Endothelial cell (in vitro differentiated cells): ENCODE measurements at places on chromosomes 3 and 15. TPM values are rescaled to one million over a fixed set of nuclear protein-coding genes. Genes with fewer than 3 reads are reported as not detected.

- DNase-seq = no peak
These were observed 23.1 kb upstream of the LEKR1 start for GRCh38 chr3:156802821-156803606.

DNA sequence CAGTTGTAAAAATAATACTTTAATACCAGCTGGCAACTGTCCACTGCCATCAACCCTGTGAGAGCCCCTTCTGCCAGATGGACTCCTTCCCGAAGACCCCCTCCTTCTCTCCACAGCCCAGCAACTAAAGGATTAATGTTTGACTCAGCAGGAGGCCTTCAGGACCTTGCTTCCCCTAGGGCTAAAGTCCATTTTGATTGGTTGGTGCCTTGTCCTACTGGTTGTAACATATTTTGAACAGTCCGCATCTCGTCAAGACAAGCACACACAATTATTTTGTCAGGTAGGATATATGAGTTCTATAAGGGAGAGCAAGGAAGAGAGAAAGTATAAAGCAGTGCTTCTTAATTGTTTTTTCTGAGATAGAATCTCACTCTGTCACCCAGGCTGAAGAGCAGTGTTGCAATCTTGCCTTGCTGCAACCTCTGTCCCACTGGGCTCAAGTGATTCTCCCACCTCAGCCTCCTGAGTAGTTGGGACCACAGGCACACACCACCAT lies 18.6 kb downstream of the ACOX2 start:
- DNase-seq = no peak

DNA sequence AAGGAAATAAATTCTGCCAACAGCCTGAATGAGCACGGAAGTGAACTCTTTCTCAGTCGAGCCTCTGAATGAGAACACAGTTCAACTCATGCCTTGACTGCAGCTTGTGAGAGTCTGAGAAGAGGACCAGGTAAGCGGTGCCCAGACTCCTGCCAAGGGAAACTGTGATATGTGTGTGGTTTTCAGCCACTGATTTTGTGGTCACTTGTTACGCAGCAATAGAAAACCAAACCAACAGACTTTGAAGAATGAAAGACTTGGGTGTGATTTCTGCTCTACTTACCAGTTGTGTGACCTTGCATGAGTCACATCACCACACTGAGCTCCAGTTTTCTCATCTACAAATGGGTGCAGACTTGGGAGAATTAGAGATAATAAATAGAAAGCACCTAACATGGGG lies 30.6 kb upstream of the FAM107A start:
- no peak for DNase-seq

The CELF6 gene
- total RNA-seq = 0.21 TPM

DNA sequence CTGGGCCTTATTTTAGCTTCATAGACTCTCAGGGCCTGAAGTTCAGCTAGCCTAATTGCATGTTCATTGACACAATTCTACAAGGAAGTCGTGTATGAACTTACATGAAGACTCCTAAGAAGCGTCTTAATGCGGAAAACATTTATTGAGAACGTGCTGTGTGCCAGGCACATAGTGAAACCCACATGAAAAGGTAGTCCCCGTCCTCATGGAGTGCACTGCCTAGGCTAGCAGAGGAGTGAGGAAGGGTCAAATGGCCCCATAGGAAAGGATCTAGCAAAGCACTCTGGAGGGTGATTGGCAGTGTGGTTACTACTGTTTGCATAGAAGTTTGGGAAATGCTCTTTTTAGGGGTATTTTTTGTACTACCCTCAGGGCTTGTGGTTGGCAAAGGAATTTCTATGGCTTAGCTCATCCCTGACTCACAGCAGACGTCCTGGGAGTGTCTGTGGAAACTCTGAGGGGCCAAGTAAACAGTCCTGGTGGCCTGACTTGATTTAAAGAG lies 854 bp upstream of the NPTN start:
- peak; percentile 6 for DNase-seq

DNA sequence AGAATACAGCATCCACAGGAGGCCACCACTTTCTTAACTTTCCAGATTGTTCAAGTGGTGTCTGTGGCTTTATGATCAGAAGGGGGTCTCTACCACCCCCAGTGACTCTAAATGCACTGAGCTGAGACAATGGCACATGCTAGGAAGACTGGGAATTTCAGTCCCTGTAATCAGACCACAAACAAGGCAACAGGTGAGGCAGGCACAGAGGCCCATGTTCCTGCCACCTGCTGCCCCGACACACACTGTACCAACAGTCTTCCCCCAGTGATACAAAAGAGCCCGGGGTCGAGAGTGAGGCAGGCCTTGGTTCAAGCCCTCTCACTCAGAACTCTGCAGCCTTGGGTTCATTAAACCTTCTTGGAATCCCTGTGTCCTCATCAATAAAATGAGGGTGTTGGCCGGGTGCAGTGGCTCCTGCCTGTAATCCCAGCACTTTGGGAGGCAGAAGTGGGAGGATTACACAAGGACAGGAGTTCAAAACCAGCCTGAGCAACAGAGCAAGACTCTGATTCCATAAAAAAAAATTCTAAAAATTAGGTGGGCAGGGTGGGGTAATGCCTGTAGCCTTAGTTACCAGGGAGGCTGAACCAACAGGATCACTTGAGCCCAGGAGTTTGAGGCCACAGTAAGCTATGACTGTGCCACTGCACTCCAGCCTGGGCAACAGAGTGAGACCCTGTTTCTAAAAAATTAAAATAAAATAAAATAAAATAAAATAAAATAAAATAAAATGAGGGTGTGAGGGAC lies 55.8 kb downstream of the ADCY5 start:
- no peak for DNase-seq

GRCh38 chr3:58568572-58569286 lies 8.5 kb downstream of the FAM107A start:
- DNase-seq = peak; percentile 85

- DNase-seq = no peak
These were observed 278.8 kb downstream of the FOXP1 start for GRCh38 chr3:71304684-71305083.

DNA sequence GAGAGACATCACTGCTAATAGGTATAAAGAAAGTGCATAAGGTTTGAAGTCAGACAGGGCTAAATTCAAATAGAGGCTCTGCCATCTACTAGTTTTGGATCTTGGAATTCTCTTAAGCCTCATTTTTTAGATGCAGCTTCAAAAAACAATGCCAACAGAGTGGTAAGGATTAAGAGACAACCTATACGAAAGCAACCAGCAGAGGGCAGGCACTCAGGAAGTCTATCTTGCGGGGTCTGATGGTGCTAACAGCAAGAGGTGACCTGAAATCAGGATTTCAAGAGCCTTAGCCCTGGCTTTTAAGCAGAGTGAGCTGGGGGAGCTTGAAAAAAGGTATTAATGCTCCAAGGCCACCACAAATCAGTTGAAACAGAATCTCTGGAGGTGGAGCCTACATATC lies 40.7 kb downstream of the LDHAL6B start:
- peak; percentile 62 for DNase-seq

DNA sequence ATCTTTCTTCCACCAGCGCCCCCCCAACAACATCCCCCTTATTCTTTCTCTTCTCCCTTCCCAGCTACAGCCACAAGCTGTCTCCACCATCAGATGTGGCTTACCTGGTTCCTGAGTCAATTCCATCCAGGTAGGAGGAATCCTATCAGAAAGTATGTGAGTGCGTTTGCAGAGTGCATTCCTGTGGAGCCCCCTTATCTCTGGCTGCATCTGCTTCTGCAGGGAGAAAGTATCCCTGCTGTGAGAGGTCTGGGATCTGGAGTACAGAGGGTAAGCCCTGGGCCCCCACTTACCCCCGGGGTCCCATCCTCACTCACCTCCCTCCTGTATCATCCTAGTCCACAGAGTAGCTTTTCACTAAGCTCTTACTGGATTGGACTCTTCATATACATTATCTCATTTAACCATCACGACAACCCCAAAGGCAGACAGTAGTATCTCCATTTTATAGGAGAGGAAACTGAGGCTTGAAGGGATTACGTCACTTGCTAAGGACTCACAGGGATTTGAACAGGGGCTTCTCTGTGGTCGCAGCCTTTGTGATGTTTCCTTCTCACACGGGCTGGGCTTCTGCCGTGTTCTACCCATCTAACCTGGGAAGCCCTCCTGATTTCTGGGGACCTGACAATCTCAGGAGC lies 22.2 kb upstream of the MAGEF1 start:
- DNase-seq = no peak

The MUSTN1 gene
- 1.1 TPM for total RNA-seq

DNA sequence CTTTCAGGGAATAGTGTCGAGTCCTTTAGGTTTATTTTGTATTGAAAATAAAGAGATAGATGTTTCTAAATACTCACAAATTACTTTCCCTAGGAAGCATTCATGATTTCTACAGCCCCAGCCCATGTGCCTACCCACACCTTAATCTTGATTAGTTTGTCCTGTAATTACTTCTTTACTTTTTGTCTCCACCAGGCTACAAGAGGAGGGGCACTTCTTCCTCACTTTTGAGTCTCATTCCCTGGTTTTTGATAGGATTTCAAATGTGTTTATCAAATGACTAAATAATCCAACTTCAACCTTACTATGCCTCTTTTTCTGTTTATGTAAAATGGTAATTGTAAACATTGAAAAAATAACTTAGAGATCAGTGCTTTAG lies 1.8 kb downstream of the PXK start:
- no peak for DNase-seq

The HEG1 gene
- 17.1 TPM for total RNA-seq

The GOLGA8H gene
- 0.59 TPM for total RNA-seq

- peak; percentile 63 for DNase-seq
These were observed 193.6 kb downstream of the CLSTN2 start for GRCh38 chr3:140128631-140129030.

DNA sequence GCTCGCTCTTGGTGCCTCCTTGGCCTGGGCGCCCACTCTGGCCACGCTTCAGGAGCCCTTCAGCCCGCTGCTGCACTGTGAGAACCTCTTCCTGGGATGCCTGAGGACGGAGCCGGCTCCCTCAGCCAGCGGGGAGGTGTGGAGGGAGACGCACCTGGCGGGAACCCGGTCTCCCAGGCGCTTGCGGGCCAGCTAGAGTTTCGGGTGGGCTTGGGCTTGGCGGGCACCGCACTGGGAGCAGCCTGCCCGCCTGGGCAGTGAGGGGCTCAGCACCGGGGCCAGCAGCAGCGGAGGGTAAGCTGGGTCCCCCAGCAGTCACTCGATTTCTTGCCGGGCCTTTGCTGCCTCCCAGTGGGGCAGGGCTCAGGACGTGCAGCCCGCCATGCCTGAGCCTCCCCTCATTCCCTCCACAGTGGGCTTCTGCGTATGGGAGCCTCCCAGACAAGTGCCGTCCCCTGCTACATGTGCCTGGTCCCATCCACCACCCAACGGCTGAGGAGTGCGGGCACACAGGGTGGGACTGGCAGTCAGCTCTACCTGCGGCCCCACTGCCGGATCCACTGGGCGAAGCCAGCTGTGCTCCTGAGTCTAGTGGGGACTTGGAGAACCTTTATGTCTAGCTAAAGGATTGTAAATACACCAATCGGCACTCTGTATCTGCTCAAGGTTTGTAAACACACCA lies 708.7 kb downstream of the VGLL3 start:
- no peak for DNase-seq

DNA sequence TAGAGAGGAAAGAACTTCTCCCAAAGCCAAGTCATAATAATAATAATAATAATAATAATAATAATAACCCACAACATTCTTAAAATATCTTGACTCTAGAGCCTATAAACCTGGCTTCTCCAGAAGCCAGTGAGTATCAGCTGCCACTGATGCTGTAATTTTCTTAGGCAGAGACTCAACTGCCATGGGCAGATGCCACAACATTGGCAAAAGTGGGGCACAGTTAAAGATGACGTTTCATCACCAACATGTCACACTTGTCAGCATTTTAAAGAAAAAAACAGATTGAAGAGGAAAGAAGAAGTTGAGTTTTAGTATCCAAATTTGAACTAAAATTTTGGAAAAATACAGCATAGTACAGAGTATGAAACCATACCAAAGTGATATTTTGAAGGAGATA lies 265.0 kb downstream of the ZMAT3 start:
- no peak for DNase-seq

DNA sequence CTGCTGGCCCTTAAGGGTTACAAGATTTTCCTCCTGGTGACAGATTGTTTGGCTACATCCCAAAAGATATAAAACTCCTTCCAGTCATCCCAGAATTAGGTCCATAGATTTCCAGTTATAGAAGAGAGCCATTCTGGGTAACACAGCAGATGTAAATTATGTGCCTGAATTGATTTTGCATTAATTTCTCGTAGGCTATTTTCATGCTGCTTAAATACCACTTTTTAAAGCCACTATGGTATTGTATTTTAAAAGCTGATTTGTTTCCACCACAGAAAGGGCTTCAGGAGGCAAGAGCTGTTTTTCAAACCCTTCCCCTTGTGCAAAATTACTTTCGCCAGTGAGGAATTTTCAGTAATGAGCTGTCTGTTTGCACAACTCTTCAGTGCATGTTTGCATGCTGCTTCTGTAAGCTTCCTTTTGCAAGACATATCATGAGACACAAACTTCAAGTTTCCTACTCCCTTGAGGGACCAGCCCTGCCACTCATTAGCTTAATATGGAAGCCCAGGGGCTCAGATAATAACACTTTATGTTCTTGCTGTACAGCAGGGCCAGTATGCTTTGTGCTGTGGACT lies 105.4 kb upstream of the TNIK start:
- DNase-seq = no peak

DNA sequence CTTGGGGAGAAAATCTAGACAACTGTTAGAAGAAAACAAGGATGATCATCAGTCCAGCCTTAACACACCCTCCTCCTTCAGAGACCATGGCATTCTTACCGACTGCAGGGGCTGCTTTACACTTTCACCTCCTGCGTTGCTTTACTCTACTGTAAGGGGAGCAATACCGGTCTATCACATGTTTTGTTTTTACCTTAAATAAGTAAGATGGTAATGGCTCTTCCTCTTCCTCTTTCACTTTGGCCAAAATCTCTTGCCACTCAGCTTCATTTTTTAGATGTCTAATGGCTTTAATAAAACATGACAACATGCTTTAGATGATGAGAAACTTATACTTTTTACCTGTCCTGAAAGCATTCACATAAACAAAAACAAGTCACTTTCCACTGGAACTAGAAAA lies 33.4 kb upstream of the STIMATE start:
- DNase-seq = no peak

DNA sequence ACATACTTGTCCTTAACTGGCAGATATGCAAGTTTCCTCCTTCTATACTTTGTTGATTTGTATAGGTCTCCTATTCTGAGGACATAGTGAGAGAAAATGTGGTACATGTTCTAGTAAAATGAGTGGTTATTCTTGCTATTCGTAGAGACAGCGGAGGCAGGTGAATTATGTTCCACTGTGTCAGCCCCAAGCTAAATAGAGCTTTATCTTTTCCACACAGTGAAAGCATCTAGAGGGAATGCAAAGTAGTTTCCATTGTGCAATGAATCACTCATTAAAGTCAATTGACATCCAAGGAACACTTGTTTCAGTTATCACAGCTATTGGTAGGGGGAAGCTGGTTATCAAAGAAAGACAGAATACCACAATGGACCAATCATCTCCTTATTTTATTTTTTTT lies 262.4 kb downstream of the NLGN1 start:
- no peak for DNase-seq
